ENCODE measurements at places on chromosomes 11 and 22.

- no peak for DNase-seq
Observed at GRCh38 chr11:91312541-91312940, 912.1 kb upstream of the FAT3 start.

- DNase-seq = no peak
Observed at GRCh38 chr11:45610627-45611026, 54.8 kb downstream of the CHST1 start.

DNA sequence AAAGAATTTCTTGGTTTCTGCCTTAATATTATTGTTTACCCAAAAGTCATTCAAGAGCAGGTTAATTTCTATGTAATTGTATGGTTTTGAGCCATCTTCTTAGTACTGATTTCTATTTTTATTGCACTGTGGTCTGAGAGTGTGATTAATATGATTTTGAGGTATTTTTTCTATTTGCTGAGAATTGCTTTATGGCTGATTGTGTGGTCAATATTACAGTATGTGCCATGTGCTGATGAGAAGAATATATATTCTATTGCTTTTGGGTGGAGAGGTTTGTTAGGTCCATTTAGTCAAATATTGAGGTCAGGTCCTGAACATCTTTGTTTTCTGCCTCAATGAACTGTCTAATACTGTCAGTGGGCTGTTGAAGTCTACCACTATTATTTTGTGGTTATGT, 20.7 kb upstream of the RAB38 start:
- no peak for DNase-seq

- DNase-seq = peak; percentile 62
Observed at GRCh38 chr11:450809-451451, 851 bp downstream of the PTDSS2 start.

GRCh38 chr22:29831186-29831921, 6.7 kb downstream of the ASCC2 start:
- DNase-seq = no peak

DNA sequence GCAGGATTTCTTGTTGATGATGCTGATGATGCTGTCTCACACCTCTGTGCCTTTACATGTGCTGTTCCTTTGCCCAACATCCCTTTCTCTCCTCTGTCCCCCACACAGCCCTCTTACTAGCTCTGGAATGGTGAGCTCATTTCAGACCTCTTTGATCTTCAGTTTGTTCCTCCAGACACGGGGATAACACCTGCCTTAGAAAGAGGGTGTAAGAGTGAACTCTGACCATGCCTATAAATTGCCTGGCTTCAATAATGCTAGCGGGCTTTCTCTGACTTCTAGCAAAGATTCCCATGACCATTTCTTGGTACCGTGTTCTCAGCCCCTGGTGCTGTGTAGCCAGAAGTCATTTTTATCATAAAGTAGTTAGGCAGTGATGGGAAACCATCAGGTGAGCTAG, 55.9 kb upstream of the DRD2 start:
- no peak for DNase-seq

- no peak for DNase-seq
Observed at GRCh38 chr11:32435511-32435941, at the start of gene WT1. TSS of gene WT1 (minus strand) at chr11:32435539.
